CD4-positive, CD25-positive, alpha-beta regulatory T cell (primary cell): ENCODE measurements at places on chromosomes 5 and 9. TPM values are rescaled to one million over a fixed set of nuclear protein-coding genes. Genes with fewer than 3 reads are reported as not detected.
A peak's percentile ranks its signal among the peaks of the same experiment; 100 is the strongest.

SLCO4C1 gene
- total RNA-seq = not detected

MRRF gene
- total RNA-seq = 23.0 TPM

PIP5KL1 gene
- total RNA-seq = 3.3 TPM

- DNase-seq = no peak
These were observed 238.8 kb downstream of the ZNF608 start for GRCh38 chr5:124507688-124508087.

- no peak for DNase-seq
These were observed 55.7 kb upstream of the DPYSL3 start for GRCh38 chr5:147565524-147565923.

GRCh38 chr5:130541617-130542221, 623.3 kb downstream of the HINT1 start:
- DNase-seq = no peak

DNA sequence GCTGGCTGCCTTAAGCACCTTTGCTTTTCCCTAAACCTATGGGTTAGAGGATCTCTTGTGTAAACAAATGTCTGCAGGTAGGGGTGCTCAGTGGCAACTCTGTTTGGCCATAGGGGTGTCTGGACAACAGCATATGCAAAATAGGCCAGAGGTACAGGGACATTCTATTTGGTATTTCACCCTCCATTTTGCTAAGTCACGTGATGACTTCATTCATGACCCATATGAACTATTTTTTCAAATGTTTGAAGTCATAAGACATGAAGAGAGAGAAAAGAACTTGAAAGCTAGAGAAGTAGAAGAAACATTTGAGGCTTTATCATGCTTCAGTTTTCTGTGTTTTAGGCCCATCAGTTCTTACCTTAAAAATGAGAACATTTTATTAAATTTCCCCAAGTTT, 370.2 kb downstream of the GADD45G start:
- DNase-seq = no peak

DNA sequence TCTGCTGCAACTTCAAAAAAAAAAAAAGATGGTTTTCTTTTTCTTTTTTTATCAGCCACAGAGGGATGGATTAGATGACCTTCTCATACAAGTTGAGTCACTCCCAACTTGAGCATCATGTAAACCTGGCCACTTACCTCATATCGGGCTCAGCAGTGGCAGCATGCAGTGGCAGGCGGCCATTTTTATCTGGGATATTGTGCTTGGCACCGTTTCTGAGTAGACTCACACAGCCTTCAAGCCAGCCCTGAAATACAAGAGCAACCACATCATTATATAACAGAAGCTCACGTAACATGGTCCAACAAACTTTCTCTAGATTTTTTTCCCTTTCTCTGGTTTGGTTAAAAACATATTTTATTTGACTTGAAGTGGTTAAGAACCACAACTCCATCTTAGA, 62.6 kb downstream of the ANKRD55 start:
- no peak for DNase-seq

DNA sequence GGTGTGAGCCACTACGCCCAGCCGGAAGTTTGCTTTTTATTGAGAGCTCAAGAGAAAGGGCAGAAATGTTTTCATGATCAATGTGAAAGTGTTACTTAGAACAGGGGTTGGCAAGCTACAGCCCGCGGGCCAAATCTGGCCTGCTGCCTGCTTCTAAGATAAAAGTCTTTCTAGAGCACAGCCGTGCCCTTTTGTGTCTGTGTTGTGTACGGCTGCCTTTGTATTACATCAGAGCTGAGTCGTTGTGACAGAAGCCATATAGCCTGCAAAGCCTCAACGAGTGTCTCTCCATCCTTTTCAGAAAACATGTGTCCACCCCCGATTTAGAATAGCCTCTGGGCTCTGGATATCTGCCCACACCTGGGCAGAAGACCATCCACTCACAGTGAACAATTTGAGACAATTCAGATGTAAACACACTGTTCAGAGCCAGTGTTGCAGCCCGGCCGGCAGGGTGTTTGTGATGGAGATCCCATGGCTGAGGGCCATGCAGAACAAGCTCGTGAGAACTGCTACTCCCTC, 28.8 kb downstream of the AK8 start:
- no peak for DNase-seq

DNA sequence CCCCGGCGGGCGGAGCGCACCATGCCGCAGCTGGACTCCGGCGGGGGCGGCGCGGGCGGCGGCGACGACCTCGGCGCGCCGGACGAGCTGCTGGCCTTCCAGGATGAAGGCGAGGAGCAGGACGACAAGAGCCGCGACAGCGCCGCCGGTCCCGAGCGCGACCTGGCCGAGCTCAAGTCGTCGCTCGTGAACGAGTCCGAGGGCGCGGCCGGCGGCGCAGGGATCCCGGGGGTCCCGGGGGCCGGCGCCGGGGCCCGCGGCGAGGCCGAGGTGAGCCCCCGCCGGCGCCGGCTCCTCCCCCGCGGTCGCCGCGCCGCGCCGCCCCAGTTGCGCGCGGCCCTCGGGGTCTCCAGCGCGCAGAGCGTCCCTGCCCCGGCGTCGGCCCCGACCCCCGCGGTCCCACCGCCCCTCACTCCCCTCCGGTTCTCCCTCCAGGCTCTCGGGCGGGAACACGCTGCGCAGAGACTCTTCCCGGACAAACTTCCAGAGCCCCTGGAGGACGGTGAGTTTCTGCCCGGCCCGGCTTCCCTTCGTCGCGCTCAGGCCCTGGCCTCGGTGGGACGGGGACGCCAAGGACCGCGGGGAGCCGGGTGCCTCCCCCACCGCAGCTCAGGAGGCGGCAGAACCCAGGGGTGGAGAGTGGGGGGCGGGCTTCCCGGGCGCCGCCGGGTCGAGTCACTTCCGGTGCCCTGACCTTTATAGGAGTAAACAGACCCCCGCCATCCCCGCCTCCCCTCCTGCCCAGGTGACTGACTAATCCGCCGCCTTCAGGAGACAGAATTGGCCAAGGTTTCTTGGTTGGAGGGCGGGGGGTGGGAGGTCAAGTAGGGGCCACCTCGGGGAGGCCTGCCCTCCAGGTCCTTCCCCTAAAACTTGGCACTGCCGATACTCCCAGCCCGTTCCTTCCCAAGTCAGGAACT, 665 bp downstream of the TCF7 start:
- peak; percentile 67 for DNase-seq

GRCh38 chr9:135504262-135505243, 4.1 kb downstream of the MRPS2 start:
- DNase-seq = peak; percentile 19

DNA sequence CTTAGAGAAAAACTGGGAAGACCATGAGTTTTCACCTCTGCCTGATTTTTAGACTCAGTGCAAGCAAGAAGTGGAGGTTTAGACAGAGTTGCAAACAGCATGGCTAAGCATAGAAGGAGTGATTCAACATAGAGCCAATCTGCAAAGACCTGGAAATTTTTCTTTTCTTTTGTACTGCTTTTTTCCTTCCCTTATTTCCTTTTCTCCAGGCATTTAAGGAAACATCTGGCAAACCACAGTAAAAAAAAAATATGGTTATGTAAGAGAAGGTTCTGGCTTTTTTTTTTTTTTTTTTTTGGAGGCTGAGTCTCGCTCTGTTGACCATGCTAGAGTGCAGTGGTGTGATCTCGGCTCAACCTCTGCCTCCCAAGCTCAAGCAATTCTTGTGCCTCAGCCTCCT, 16.6 kb upstream of the DCAF12 start:
- DNase-seq = no peak

DNA sequence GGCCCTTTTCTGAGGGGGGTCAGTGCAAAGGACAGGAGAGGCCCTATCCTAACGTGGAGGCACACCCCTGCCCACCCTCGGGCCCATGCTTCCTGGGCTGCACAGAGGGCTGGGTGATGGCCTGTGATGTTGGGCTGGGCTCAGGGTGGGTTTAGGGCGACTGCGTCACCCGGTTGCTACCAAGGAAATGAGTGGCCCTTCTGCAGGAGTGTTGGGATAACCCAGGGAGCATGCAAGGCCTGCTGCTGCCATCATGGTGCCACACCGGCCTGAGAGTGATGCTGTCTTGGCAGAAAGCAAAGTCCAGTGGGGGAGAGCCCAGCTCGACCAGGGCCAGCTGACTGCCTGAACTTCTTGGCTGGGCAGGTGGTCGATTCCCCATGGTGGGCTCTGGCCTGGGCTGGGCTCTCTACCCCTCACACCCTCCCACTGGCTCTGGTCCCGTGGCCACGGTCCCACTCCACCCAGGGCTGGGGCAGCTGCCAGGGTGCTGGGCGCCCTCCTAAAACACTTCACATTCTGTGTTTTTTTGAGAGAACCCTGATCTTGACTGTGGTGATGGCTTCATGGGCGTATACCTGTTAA, 21.5 kb upstream of the MRNIP start:
- no peak for DNase-seq
